Stimulated activated CD4-positive, alpha-beta T cell treated with anti-CD3 and anti-CD28 coated beads, Interleukin-15, amount 100 ng/mL, for 1 hour (primary cell): ENCODE measurements at places on chromosomes 4 and X.

DNA sequence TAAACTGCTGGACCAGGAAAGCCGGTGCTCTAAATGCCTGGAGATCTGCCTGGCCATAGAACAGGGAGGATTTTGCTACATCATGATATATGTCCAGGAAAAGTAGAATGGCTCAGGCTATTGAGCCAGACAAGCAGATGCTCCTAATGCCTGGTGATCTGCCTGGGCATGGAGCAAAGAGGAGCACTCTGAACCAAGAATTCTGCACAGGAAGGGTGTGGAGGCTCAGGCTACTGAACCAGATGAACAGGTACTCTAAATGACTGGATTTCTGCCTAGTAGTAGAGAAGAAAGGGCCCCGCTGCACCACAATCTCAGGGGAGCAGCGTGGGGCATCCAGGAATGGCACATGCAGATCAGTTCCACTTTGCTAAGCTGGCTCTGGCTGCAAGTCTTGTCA lies 607.9 kb downstream of the ANKRD50 start:
- no peak for DNase-seq

DNA sequence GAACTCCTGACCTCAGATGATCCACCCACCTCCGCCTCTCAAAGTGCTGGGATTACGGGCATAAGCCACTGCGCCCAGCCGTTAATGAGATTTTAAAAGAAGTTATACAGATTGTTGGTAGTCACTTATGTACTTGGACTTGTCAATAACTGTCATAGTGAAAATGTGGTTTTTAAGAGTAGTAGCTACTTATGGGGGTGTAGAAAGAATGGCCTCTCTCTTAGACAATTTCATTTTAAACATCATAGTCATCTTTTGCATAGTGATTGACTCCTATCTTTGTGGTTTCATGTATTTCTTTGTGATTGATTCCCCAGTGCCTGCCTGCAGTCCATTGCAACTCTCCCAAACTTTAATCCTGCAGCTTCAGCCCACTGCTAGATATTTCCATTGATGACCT lies 17.4 kb downstream of the FAM199X start:
- DNase-seq = no peak

- no peak for DNase-seq
Observed at GRCh38 chr4:111400741-111401140, 744.5 kb upstream of the FAM241A start.

DNA sequence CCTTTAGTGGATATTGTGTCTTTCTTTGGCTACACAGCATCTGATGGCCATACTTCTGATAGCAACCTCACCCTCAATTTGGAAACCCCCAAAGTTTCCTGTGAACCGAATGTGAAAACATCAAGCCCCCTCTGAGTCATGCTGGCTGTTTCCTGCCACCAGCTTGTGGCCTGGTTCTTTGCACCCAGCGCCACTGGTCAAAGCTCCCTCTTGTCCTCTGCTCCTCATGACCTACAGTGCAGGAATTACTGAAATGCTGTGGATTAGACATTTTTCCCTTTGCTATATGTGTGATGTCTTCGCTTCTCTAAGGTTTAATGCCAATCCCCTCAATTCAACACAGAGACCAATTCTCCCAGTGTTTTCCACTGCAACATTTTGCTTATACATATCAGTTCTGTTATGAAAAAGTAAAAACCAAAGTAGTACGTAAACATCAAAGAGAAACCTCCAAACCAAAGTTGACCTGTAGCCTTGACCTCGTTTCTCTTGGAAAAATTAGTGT lies 224.0 kb upstream of the TENM3 start:
- no peak for DNase-seq

- DNase-seq = no peak
Observed at GRCh38 chr4:47913330-47913729, 1.1 kb downstream of the NFXL1 start.

DNA sequence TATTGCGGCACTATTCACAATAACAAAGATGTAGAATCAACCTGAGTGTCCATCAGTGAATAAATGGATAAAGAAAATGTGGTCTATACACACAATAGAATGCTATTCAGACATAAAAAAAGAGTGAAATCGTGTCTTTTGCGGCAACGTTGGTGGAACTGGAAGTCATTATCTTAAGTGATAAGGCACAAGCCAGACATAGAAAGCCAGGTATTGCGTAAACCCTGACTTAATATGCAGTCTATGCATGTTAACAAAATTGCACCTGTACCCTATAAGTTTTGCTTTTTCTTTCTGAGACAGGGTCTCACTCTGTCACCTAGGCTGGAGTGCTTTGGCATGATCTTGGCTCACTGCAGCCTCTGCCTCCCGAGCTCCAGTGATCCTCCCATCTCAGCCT lies 28.6 kb downstream of the KIAA0232 start:
- no peak for DNase-seq

DNA sequence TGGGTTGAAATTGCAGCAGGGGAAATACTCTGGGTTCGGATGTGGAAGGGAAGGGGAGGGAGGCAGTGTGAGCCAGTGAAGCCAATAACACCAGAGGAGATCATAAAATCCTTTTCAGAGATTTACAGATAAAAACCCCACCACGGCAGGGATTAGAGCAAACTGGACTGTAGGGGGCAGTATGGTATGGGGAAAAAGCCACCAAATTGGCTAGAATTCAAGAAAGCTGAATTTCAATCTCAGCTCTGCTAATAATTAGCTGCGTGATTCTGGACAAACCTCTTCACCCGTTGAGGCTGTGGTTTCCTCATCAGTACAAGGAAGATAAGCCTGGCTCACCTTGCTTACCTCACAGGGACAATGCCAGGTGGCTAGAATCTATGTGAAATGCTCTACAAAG lies 108.1 kb downstream of the ATG4A start:
- no peak for DNase-seq

DNA sequence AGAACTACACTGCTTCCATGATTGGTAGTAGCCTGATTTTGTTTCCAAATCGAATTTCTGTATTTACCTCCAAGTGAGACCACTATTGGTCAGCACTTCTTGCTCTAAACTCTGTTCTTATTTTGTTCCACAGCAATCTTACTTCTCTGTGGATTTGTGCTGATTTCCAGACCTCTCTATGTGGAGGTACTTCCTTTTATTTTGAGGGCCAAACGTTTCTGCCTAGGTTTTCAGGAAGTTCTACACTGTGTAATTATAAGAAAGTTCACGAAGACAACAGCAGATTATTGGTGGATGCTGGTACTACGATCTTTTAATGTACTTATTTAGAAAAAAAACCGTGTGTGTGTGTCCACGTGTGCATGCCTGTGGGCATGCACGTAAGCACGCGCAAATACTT lies 46.7 kb downstream of the DTHD1 start:
- DNase-seq = no peak

DNA sequence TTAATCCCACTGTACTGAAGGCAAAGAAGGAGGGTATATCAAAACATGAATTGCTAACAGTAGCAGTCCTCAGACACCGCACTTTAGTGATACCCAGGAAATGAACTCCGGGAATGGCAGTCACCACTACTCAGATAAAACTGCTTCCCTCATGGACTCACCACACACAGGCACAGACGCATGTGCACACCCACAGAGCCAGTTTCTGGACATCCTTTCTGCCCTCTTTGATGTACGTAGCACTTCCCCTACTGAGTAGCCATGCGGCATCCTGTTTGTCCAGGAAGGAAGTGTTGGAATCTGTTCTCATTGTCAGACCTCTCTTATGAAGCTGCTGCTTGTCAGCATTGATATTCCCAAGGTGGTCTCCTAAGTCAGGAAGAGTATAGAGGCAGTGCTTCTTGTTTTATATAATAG lies 95.7 kb downstream of the DCLK2 start:
- DNase-seq = no peak

GRCh38 chrX:104565791-104566680 lies at the start of gene IL1RAPL2:
IL1RAPL2 (plus strand) TSS chrX:104566199.
- no peak for DNase-seq

- DNase-seq = no peak
Observed at GRCh38 chr4:52234561-52235440, 183.7 kb downstream of the SPATA18 start.

- no peak for DNase-seq
Observed at GRCh38 chrX:13188731-13189309, 131.0 kb downstream of the ATXN3L start.

- no peak for DNase-seq
Observed at GRCh38 chrX:154734061-154734781, 16.7 kb downstream of the GAB3 start.

DNA sequence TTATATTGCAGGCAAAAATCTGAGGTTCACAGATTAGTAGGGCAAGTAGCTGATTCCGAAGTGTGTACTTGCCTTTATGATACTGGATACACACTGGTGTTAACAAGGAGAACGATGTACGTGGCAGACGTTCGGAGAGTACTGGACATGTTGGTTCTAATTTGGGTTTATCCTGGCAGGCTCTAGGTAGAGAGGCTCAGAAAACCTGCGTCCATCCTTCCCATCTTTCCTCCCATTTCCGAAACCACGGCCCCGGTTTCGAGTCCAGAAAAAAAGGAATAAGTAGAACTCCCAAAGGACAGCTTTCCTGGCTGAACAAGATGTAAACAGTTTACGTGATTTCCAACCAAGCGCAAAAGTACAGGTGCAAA lies 351 bp upstream of the SLC30A9 start:
- no peak for DNase-seq

- no peak for DNase-seq
Observed at GRCh38 chr4:70515367-70516250, 2.8 kb upstream of the AMTN start.

GRCh38 chrX:153423652-153424051 lies 12.4 kb downstream of the ZFP92 start:
- no peak for DNase-seq

DNA sequence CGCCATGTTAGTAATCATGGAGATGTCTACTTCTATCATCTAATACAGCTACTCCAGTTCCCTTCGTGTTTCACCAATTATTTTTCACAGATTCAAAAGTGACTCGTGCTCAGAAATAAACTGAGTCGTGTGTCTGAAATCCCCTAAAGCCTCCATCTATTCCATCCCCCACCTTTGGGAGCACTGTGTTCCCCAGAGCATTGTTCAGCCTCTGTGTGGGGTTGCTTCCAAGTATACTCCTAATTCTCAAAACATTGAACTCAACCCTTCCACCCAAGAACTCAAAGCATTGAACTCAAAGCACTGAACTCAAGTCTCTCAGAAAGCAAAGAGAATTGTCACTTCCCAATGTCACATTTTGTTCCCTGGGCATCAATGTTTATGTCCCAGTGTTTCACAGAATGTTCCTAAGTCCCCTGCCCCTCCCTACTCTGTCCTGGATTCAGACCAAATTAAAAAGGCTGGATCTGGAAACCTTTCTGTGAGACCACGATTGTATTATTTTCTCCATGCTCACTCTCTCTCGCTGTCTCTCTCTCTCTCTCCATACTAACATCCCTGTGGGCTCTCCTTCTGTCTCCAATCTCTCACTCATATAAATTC lies 138.5 kb upstream of the QRFPR start:
- no peak for DNase-seq

- no peak for DNase-seq
Observed at GRCh38 chrX:106780264-106780663, 22.2 kb upstream of the TBC1D8B start.

DNA sequence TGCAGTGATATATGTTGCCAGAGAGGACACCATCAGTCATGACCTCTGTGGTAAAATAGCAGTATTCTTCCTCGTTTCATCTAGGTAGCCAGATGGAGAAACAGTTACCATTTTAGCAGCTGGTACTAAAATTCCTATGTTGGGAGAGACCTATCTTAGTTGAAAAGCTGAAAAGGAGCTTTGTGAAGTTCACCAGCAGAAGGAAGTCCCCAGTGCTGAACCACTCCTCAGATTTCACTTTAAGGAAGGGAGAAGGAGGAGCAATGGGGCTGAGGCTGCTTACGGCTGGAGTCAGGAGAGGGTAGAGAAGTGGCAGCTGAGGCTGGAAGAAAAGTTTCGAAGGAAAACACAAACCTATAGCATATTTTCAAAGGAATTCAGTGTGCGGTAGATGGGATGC lies 103.7 kb downstream of the ATXN3L start:
- DNase-seq = no peak

GRCh38 chrX:131301155-131301554 lies 12.0 kb upstream of the IGSF1 start:
- DNase-seq = no peak

GRCh38 chr4:39648827-39649558 lies 10.3 kb upstream of the SMIM14 start:
- DNase-seq = no peak

DNA sequence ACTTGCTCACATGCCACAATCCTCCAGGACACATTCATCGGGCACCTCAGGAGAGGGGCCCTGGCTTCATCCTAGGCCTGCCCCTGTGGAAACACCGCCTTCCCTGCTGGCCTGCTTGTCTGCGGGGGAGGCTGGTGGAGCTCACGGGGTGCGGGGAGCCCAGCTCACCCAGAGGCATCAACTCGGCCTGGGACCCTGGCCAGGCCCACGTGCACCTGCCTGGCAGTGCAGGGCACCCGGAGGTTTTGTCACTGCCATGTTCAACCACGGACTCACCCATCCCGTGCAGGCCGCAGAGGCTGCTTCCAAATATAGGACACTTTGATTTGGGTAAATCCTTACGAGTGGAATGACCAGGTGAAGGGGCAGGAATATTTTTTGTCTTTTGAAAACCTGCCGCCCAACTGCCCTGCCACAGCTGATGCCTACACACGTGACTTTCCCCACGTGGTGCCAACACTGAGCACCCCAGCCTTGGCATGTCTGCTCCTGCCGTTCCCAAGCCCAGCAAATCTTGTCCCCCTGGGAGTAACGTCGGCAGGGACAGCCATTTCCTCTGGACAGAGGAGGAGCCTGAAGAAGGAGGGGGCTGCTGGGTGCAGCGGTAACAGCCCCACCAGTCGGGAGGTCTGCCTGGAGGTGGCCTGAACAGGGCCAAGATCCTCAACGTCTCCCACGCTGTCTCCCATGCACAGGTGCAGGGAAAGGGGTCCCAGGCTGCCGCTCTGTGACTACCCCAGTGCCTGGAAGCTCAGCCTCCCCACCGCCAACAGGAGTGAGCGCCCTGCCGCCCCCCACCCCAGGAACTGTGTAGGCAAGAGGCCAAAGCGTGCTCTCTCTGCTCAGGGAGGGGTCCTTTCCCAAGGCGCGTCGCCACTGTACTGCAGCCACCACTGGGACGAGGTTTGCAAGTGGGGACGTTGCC lies 8.5 kb downstream of the MXD4 start:
- DNase-seq = no peak

GRCh38 chr4:166527500-166527899 lies 654.5 kb downstream of the TLL1 start:
- DNase-seq = no peak

- no peak for DNase-seq
Observed at GRCh38 chr4:35739308-35739707, 505.0 kb downstream of the ARAP2 start.

DNA sequence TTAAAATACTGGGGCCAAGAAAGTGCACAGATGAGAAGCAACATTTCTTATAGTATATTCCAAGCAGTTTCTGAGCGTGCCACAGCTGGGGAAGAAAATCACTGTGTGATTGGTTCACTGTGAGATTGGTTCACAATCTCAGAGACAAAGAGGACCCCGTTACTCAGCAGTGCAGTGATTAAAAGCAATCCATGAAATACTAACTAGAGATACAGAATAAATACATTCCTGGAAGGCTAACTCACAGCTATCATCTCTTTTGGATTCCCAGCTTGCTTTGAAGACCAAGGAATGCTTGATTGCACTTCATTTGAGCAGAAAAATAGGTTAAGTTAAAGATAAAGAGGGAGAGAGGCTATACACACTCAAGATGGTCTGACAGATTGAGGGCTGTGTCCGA lies 132.1 kb upstream of the RAPGEF2 start:
- no peak for DNase-seq
